ENCODE measurements at places on chromosomes 1 and 21. TPM values are rescaled to one million over a fixed set of nuclear protein-coding genes. Genes with fewer than 3 reads are reported as not detected.

DNA sequence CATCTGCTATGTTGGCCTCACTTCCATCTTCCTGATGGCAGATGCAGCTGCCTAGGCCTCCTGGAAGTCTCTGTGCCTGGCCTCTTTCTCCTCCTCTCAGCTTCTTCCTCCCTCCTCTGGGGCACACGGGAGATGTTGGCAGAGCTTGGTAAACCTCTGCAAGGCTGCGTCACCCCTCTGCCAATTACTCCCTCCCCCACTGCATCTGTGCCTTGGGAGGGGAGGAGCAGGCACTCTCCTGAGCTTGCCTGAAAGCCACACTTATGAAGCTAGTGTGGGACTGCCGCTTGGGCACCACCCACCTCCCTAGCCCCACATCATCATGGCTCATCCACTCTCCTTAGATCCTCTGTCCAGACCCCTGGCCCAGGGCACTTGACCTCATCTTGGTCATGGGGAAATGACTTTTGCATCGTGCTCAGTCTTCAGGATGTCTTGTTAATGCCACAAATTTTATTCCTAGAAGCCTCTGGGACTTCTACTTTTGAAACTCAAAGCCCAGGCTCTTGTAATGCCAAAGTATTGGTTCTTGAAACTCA is 7.3 kb upstream of the TMEM51 start:
- DNase-seq, result no peak

DNA sequence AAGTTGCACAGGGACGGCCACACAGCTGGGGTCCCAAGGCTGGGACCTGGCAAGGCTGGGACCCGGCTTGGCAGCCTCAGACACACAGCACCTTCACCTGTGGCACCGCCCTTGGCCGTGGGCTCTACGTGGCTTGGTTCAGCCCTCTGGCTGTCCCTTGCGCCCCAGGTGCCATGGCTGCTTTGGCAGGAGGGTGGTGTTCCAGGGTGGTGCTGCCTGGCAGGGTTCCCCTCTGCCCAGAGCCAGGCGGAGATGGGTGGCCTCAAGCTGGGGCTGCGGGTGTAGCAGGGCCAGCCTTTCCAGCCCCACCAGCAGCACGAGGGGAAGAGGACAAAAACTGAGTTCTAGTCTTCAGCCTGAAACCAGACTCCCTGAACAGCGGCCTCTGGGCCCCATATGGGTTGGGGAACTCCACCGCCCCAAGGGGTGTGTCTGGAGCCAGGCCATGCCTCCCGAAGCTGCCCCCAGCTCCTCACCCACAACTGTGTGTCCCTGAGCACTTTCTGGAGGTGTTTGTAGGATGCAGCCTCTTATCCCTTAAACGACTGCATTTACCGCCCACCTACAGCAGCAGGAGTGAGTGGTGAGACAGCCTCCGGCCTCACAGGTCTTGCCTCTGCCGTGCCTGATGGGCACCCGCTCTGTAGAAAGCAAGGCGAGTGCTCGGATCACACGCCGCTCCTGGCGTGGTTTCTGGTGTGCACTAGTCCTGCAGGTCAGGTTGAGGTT is 92.3 kb downstream of the PDE9A start:
- DNase-seq, result no peak

Gene AUNIP
- 3.3 TPM for polyA plus RNA-seq

- no peak for DNase-seq
Measured at GRCh38 chr1:201740086-201740541, 88.8 kb upstream of the IPO9 start.

Gene NEK2
- 14.1 TPM for polyA plus RNA-seq

DNA sequence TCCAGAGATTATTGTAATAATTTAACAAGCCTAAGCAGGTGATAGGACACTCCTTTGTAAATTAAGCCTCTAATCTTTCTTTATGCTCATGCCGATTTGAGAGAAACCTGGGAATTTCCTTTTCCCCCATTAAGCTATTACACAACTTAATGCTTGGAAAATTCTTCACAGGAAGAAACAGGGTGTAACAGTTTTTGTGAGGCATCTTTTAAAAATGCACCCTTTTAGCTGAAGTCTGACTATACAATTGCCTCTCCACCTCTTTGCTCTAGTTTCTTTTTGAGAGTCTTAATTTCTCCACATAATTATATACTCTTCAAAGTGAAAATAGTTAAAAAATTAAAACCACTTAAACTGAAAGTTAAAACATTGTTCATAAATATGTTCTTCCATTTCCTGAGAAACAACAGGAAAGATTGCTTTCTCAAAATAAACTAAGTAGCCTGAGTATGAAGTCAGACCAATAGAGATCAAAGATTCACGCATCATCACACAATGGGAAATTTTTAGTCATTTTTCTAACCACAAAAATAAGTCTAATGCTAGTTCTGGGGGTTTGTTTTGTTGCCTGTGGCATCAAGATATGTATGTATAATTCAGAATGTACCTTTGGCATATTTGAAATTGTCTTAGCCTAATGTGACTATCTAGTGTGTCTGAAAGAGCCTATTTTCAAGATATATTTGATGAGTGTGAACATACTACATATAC is 34.7 kb downstream of the LRRC8D start:
- DNase-seq, result no peak

DNA sequence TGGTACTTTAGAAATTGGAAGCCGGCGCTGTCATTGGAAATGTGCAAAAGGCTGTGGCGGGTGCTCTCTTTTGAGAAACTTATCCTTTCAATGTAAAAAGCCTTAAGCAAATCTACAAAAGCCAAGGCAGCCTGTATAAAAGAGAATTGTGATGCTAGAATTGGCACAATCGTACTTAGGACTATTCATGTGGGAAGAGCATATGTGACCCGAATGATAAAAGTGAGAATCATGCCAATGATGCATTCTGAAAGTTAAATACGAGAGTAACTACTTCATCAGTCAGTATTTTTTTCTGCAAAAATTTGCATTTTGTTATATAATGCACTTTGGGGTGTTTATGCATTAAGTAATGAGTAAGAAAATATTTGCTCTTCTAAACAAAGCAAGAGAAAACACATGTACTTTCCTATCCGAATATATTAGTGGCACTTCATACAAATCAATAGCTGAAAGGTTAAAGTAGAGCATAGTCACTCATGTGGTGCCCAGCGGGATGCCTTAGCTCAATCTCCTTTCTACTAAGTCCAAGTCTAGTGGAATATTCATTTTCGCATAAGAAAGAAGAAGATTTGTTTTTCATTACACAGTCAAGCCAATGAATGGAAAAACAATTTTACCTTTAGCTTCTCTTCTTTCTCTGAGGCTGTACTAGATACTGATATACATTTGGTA is 1256.6 kb upstream of the B3GALT2 start:
- DNase-seq, result no peak

Gene STYXL2
- 4.6 TPM for polyA plus RNA-seq

GRCh38 chr1:186722711-186723309 is 42.6 kb upstream of the PTGS2 start:
- no peak for DNase-seq
